ENCODE measurements at places on chromosomes 2 and 18. TPM values are rescaled to one million over a fixed set of nuclear protein-coding genes. Genes with fewer than 3 reads are reported as not detected.
A peak's percentile ranks its signal among the peaks of the same experiment; 100 is the strongest.

VWA3B gene
- total RNA-seq = 0.09 TPM

DNA sequence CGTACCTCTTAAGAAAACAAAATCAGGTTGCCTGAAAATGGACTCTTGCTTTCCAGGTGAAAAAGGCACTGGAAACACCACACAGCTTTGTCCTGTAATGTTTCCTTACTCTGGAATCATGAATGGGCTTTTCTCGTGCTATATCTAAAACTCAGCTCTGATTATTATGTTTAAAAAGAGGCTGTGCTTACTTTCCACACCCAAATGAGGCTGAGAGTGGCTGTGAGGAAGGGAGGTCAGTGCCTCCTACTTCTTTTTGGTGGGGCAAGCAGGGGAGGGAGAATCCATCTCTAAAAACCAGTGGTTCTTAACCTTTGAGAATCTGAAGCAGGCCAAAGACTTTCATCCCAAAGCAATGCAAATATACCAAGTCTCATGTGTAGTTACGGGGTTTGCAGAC lies 148.6 kb downstream of the FAM210A start:
- no peaks in the 10 kb centered on the region for H3K27me3 ChIP-seq
- no peak overlapping the region for H3K27ac ChIP-seq
- H3K4me1 ChIP-seq = peaks cover 3% of the 10 kb centered on the region

DNA sequence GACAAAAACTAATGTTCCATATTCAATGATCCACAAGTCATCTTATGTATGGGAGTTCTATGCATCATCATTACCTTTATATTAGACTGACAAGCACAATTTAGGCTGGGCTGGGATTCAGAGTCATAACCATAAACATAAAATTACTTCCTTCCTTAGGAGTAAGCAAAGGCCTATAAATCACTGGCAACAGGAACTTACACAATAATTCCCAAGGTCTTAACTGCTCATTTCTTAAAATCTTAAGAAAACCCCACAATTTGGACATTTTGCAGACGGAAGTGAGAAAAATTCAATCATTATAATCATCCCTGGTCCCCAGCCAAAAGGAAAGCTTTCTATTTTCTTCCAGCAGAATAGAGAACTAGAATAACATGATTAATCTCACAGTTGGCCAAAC lies 232.3 kb downstream of the DYM start:
- no peaks in the 10 kb centered on the region for H3K36me3 ChIP-seq
- no peak for DNase-seq
- no peak overlapping the region for H3K27ac ChIP-seq

DNA sequence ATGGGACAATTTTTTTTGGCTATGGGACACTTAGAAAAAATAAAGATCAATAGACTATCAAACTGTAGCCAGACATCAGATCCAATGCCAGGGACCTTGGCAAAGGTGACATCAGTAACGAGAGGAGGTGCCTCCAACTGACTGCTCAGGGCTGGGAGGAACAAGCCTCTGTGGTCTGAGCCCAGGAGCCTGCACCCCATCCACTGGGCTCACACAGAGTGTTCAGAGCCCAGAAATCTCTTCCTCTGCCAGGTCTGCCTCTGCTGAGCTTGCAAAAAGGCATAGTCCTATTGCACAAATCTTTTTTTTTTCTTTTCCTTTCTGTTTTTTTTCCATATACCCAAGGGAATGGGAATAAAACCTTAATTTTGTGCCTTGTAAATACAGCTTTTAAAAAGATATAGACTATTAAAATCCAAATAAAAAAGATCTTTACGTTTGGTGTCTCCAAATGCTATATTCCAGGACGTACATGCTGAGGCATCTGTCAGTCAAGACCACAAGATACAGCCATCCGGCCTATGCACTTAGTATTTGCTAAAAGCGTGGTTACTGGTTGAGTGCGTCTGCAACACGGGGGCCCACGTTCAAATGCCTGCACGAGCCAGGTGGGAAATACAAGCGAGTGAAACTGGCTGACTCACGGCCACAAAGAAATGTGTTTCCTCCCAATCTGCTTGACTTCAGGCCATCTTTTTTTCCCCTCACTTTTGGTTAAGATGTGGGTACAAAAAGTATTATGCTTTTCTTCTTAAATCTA lies 7.8 kb upstream of the ARHGAP25 start:
- H3K4me1 ChIP-seq = no peaks in the 10 kb centered on the region
- no peak overlapping the region for H3K27ac ChIP-seq
- no peak for DNase-seq
- H3K27me3 ChIP-seq = no peaks in the 10 kb centered on the region
- no peaks in the 10 kb centered on the region for H3K36me3 ChIP-seq

GRCh38 chr2:44016282-44016681 lies 20.5 kb upstream of the LRPPRC start:
- DNase-seq = peak; percentile 72
- H3K4me3 ChIP-seq = no peak overlapping the region
- no peaks in the 10 kb centered on the region for H3K36me3 ChIP-seq
- no peak overlapping the region for H3K27ac ChIP-seq

CCDC148 gene
- total RNA-seq = 0.78 TPM

MAP3K19 gene
- not detected for total RNA-seq

- no peaks in the 10 kb centered on the region for H3K36me3 ChIP-seq
- no peak overlapping the region for H3K4me3 ChIP-seq
- H3K27ac ChIP-seq = peak overlapping the region; percentile 86
- peaks cover 22% of the 10 kb centered on the region for H3K4me1 ChIP-seq
- DNase-seq = peak; percentile 98
Measured at GRCh38 chr18:32349728-32350395, 120.8 kb downstream of the GAREM1 start.

RGPD6 gene
- 33.9 TPM for total RNA-seq

DNA sequence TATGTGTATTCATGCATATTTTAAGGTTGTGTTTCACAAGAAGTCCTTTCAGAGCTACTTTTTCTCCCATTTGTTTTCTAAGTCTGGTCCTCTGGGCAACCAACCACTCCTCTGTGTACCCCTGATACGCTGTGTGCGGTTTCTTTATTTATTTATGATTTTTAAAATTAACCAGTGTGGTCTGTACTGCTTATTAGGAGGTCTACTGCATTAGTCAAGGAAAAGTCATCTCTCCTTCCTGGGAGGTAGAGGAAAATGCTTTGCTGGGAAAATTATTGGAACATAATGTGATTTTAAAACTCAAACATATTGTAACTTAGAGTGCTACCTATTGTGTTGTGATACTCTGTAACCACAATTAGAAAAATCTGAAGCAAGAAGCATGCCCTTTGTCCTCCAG lies 1404.3 kb downstream of the SUCLG1 start:
- no peaks in the 10 kb centered on the region for H3K4me1 ChIP-seq
- DNase-seq = no peak
- H3K27me3 ChIP-seq = no peaks in the 10 kb centered on the region

PSD4 gene
- total RNA-seq = 5.4 TPM

DNA sequence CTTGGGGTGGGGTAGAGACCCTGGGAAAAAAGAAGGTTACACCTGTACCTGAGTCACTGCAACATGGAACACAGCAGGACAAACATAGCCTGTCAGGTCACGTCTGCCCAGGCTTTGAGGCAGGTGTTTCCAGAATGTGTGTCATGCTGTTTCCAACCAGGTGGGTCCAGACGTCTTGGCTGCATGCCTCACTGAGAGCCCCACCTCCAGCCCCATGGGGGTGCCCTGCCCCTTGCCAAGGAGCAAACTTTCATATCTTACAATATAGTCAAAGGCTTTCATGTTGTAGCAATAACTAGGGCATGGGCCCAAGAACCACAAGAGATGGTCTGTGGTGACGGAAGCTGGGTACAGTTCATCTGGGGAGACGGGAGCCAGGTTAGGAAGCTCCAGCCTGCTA lies 499.7 kb downstream of the BCL11A start:
- no peak for DNase-seq
- no peak overlapping the region for H3K4me3 ChIP-seq
- no peak overlapping the region for H3K27ac ChIP-seq
- H3K36me3 ChIP-seq = no peaks in the 10 kb centered on the region
- no peaks in the 10 kb centered on the region for H3K27me3 ChIP-seq
- no peaks in the 10 kb centered on the region for H3K4me1 ChIP-seq

GRCh38 chr2:205280596-205281236 lies 401.6 kb upstream of the NRP2 start:
- no peaks in the 10 kb centered on the region for H3K27me3 ChIP-seq
- H3K4me1 ChIP-seq = no peaks in the 10 kb centered on the region
- no peaks in the 10 kb centered on the region for H3K36me3 ChIP-seq
- no peak for DNase-seq
- no peak overlapping the region for H3K4me3 ChIP-seq

DNA sequence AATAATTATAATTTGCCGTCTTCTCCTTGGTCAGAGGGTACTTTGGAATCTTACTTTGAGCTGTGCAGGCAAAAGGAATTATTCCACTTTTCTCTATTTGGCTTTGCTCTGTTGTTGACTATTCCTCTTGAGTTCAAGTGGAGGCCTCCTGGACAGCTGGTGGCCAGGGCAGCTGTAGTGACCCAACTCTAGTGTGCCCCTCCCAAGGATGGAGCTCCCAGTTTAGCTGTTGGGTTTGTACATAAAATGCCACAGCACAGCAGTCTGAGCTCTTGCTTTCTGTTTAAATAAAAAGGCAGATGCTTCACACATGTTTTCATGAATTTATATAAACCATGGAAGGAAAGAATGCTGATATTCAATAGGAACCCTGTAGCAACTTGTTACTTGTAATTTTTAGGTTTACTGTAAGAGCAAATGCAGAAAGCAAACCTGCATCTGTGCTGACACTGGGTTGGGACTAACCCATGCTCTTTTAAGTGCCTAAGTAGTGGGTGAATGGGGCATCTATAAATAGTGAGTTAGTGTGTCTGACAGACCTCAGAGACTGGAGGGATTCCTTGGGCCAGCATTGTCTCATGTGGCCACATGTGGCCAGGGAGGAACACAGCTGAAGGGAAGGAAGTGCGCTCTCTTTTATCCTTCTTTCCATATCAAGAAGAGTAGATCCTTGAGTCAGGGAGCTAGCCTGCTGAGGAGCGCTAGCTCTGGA lies 121.8 kb downstream of the FHOD3 start:
- H3K36me3 ChIP-seq = no peaks in the 10 kb centered on the region
- H3K27me3 ChIP-seq = no peaks in the 10 kb centered on the region
- H3K27ac ChIP-seq = peak overlapping the region; percentile 93
- H3K4me3 ChIP-seq = peak overlapping the region; percentile 3
- peaks cover 82% of the 10 kb centered on the region for H3K4me1 ChIP-seq

PPP1R1C gene
- total RNA-seq = 12.1 TPM

EPB41L3 gene
- total RNA-seq = 886 TPM

DNA sequence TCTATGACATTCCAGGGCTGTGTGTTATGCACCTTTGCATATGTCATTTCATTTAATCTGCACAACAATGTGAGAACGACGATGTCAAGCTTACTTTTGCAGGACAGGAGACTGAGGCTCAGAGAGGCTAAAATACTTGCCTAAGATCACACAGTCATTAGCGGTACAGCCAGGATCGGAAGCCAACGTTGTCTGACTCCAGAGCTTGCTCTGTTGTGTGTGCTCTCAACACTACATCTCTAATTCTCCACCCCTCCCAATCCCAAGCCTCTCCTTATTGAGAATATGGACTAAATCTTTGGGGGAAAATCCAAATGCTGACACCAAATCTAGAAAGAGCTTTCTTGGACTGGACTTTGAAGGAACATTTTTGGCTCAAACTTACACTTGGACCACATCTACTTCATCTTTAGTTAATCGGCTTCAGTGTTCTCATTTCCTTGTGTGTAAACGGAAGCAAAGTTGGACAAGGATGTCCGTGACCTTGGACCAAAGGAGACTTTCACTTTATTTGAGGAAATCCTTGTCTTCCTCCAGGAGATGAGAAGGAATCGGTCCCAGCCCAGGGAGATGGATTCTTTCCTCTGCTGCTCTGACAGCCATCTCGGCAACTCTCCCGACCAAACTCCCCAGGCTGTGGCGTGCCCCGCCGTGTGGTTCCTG lies 242.4 kb downstream of the LPIN1 start:
- no peak overlapping the region for H3K4me3 ChIP-seq
- H3K4me1 ChIP-seq = no peaks in the 10 kb centered on the region
- no peaks in the 10 kb centered on the region for H3K36me3 ChIP-seq
- H3K27ac ChIP-seq = no peak overlapping the region
- no peak for DNase-seq

CMPK2 gene
- total RNA-seq = 2.3 TPM

SPR gene
- total RNA-seq = 16.3 TPM

DNA sequence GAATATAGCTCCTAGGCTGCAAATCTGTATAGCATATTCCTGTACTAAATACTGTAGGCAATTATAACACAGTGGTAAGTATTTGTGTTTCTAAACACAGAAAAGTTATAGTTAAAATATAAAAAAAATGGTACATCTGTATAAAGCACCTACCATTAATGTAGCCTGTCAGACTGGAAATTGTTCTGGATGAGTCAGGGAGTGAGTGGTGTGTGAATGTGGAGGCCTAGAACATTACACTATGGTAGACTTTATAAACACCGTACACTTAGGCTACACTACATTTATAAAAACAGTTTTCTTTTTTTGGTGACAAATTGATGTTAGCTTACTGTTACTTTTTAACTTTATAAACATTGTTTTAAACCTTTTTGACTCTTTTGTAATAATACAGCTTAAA lies 226.3 kb downstream of the CCDC85A start:
- no peak for DNase-seq
- no peak overlapping the region for H3K27ac ChIP-seq
- no peaks in the 10 kb centered on the region for H3K36me3 ChIP-seq
- H3K27me3 ChIP-seq = no peaks in the 10 kb centered on the region
- H3K4me1 ChIP-seq = no peaks in the 10 kb centered on the region

PROC gene
- total RNA-seq = not detected
